ENCODE measurements at places on chromosomes 13 and 19.

DNA sequence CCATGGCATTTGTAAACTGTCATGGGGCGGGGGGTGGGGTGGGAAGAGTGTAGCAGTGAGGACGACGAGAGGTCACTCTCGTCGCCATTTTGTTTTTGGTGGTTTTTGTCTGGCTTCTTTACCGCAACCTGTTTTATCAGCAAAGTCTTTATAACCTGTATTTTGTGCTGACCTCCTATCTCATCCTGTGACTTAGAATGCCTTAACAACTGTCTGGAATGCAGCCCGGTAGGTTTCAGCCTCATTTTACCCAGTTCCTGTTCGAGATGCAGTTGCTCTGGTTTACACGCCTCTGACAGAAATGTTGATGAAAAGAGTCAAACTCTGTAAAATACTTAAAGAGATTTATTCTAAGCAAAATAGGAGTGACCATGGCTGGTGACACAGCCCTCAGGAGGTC is 852.0 kb downstream of the DACH1 start:
- DNase-seq = no peak

DNA sequence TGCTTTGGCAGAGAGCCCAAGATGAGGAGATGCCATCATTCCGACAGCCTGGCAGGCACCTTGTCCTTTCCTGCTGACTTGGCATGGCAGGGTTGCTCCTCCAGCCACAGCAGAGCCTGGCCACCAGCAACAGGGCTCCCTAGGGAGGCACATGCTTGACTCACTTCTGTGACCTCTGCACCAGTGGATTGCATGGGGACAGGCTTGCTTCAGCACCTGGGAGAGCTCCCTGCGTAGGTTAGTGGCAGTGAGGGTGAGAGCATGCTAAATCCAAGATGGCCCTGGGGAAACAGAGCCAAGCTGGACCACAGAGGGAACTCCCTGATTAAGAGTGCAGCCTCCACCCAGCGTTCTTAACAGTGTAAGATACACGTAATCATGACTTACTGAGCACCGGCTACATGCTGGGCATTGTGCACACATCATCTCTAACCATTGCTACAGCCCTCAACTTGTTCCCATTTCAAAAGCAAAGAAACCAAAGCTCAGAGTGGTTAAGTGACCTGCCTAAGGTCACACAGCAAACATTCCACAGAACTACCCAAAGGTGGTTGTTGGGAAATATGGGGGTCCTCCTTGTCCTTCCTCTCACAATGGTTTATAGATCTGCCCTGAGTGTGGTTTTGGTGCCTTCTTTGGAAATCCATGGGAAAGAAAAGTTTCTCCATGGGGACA is 116.6 kb upstream of the UQCRFS1 start:
- no peak for DNase-seq

DNA sequence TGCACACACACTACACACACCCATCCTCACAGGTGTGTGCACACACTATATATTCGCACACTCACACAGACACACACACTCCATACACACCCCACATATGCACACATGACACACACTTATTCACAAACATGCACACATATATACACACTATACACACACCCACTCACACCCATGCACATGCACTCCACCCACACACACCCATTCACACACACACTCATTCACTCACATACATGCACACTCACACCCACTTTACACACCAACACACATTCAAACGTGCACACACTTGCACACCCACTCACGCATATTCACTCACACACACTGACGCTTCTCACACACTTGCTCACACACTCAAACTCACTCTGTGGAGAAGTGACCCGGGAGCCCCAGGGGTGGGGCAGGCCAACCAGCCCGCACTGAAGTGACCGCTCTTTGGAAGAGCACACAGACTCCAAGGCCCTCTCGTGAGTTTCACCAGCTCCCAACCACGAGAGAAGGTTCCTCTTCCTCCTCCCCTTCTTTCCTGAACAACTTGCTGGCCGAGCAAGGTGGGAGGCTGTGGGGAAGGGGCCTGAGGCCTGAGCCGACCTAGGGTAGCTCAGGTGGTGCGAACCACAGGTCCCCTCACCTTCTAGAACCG is 86.1 kb upstream of the TM9SF2 start:
- DNase-seq = no peak

GRCh38 chr19:45069056-45069455 is 7.2 kb downstream of the ZNF296 start:
- no peak for DNase-seq

GRCh38 chr13:95181586-95181985 is 119.7 kb downstream of the ABCC4 start:
- DNase-seq = no peak

DNA sequence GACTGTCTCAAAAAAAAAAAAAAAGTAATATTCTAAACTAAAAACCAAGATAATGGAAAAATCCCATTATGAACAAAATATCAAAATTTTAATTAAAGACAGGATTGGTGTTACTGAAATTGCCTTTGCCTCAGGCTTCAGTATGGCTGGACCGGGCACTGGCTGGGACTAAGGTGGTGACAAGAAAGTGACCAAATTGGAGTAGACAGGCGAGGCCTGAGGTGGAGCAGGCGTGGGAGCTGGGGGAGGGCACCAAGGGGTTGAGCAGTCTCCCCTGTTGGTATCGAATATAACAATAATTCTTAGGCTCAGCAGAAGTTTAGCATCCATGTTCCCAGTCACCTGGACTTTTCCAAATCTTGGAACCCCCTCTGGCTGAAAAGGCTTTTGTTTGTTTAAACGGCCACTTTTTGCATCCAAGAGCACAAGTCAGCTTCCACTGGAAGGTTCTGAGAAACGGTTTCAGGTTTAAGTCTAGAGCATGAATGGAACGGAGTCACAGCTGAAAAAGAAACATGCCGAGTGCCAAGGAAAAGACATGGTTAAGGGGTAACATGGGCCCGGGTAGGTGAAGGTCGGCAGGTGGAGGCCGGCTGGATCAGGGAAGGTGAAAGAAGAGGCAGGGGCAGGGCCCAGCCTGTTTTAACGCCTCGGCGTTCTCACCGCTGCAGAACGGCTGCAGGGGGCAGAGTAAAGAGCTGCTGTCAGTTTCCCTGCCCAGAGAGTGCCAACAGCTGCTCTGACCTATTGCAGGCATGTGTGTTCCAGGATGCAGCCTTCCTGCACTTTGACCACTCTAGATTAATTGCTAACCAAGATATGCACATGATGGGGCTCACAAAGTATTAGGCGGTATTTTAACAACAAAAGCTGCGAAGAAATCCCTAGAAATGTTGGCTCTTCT is 104.4 kb downstream of the TM9SF2 start:
- peak; percentile 34 for DNase-seq

- no peak for DNase-seq
Observed at GRCh38 chr19:1653300-1653628, 849 bp upstream of the TCF3 start.

DNA sequence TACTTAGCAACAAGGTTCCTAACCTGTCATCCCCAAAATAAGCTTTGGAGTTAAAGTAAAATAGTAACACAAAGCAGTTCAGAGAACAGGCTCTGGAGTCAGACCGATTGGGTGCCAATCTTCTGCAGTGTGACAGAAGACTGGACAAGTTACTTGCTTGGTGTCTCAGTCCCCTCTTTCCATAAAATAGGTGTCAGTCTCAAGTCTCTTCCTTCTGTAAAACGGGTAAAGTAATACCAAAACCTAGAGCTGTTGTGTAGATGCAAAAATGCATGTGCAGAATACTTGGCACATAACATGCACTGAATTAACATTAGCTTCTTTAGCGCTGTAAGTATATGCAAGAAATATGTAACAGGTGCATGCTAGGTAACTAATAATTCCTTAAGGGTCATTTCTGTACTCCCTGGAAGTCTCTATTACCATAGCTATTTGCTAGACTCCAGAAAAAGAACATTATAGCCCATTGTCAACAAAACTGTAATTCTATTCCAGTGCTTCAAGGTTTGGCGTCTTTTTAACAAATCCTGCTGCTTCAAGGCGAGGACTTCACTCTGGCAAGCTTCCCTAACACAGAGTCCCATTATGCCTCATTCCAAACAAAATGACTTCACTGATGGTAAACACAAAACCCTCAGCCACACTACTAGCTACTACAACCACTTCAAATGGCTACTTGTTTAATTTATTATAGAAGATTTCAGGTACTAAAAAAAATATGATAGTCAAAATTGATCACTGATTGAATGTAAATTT is 32.8 kb downstream of the ELF1 start:
- no peak for DNase-seq

GRCh38 chr13:112103961-112104880 is 37.3 kb downstream of the SOX1 start:
- no peak for DNase-seq

GRCh38 chr13:106373989-106374572 is 161.4 kb downstream of the EFNB2 start:
- no peak for DNase-seq

DNA sequence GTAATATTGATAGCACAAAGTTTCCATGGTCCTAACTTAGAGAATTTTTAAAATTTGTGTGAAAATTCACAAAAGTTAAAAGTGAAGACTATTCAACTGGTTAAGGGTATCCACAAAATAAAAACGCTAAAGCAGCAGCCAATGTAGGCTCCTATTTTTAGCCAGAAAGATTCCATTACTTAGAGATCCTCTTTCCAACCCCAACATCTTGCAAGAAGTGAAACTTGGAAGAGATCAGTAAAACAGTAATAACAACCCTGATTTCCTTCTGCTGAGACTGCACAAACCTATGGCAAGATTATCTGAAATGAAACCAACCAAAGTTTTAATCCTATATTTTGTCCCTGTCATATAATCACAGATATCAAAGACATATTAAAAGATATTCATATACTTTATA is 8.5 kb downstream of the TBC1D4 start:
- DNase-seq = no peak

GRCh38 chr19:2507109-2507508 is 31.2 kb downstream of the GADD45B start:
- peak; percentile 40 for DNase-seq

- no peak for DNase-seq
Observed at GRCh38 chr13:34521171-34521570, 420.9 kb upstream of the NBEA start.

DNA sequence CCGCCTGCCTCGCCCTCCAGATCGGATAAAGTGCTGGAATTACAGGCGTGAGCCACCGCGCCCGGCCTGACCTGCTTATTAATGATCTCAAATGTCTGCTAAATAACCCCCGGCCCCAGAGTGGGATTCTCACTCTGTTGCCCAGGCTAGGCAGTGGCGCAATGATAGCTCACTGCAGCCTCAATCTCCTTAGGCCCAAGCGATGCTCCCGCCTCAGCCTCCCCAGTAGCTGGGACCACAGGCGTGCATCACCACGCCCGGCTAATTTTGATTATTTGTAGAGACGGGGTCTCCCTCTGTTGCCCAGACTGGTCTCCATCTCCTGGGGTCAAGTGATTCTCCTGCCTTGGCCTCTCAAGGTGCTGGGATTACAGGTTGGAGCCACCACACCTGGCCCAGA is 626 bp upstream of the ATP5F1D start:
- DNase-seq = no peak

GRCh38 chr13:74253161-74253560 is 119.0 kb upstream of the KLF12 start:
- no peak for DNase-seq

DNA sequence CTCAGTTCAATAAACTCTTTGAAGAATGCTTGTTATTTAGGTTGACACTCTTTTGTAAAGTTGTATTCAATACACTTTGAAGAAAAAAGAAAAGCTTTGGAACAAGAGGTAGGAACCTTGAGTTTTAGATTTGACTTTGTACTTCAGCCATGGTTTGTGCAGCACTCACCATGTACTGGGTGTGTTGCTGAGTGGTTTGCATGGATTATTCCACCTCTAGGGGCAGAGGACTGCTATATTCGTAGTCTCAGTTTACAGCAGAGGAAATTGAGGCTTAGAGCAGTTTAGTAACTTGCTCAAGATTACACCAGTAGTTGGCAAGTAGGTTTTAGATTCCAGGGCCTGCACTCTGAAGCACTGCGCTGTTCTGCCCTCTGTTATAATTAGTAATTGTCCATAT is 68.8 kb downstream of the DNAJC3 start:
- DNase-seq = no peak

- no peak for DNase-seq
Observed at GRCh38 chr13:80250213-80250810, 90.6 kb downstream of the SPRY2 start.

DNA sequence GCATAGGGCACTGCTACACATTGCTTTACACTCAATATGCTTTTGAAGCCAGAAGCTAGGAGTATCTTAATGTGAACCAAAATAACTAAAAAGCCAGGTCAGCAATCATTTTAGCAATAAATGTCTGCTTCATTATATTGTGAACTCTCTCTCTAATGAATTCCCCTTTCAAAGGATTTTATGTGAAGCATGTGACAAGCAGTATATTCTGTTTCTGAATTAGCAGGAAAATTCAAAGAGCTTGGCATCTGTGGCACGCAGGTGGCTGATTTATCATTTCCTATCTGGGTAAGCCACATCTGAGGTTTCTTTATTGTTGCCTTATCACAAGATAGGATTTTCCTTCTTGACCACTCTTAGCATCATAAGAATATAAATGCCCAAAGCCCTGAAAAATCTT is 56.8 kb upstream of the KLF12 start:
- no peak for DNase-seq

GRCh38 chr19:37763488-37763887 is 15.9 kb downstream of the ZNF573 start:
- DNase-seq = no peak

- no peak for DNase-seq
Observed at GRCh38 chr13:100842136-100842535, 167.5 kb upstream of the TMTC4 start.

DNA sequence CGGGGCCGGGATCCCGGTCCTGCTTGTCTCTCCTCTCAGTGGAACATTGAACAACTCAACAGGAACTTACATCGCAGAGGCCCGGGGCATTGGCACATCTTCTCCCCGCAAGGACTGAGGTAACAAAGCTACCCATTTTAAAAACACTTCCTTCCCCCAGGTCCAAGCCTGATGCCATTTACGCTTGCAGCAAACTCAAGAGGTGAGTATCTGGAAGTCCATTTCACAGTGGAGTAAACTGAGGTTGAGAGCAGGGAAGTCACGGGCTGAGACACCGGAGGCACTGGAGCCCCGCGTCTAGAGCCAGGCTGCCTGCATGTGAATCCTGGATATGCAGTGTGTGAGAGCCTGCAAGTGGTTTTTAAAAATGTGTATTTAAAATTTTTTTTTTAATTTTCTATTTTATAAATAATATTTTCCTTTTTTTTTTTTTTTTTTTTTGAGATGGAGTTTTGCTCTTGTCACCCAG is 492 bp upstream of the PGLYRP1 start:
- no peak for DNase-seq

GRCh38 chr13:48429886-48430285 is 17.0 kb upstream of the LPAR6 start:
- DNase-seq = no peak

DNA sequence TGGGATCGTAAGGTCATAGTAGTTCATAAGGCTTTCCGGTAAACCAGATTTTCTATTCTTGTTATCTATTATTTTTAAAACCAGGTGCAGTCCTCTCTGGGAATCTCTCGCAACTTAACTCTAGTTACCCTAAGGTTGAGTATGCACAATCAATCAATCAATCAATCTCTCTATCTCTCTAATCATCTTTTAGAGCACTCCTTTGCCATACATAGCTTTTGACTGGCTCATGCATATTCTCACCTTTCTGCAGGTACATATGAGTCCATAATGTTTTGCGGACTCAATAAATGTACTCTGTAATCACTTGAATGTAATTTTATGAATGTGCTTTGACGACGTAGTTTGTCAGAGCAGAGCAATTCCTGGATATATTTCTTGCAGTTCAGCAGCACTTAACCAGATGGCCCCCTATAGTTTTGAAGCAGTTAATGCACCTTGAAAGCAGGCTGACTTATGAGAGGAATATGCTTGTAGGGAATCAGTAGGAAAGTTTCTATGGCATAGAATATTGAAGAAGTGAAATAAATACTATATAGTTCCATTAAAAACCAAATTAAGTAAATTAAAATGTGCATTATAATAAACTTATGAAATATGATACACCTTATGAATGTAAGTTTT is 524.7 kb downstream of the GPC5 start:
- DNase-seq = no peak

All from T-cell (primary cell).